ENCODE measurements at places on chromosomes 11 and 22. TPM values are rescaled to one million over a fixed set of nuclear protein-coding genes. Genes with fewer than 3 reads are reported as not detected.

GRCh38 chr11:73152861-73153483, 10.9 kb upstream of the FCHSD2 start:
- peak; percentile 61 for DNase-seq

DNA sequence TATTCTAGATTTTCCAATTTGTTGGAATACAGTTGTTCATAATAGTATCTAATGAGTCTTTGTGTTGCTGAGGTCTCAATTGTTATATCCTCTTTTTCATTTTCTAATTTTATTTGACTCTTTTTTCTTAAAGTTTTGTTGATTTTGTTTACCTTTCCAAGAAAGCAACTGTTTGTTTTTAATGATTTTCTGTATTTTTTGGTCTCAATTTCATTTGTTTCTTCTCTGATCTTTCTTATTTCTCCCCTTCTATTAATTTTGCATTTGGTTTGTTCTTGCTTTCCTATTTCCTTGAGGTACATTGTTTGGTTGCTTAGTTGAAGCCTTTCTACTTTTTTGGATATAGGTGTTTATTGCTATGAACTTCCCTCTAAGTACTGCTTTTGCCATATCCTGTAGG, 5.2 kb upstream of the OR52A1 start:
- no peak for DNase-seq

DNA sequence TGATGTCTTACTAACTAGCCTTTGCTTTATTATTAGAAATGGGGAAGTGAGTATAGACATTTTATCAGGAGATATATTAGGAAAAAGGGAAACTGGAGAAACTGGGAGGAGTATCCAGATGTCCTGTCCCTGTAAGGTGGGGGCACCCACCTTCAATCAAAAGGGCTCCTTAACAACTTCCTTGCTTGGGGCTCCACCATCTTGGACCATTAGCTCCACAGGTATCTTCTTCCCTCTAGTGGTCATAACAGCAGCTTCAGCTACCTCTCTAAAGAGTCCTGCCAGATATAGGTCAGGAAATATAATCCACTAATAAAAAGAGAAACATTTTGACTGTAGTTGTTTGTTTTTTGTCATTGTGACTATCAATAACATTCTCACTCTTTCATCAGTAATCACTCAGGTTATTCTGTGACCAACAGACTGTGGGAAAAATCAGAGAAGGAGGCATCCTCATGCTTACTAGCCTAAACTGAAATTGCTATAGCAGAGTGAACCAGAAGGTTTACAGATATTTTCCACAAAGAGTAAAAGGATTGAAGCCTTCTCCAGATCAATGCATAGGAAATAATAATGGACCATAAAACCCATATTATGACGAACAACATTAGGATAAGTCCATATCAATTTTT, 10.4 kb downstream of the OR51B4 start:
- DNase-seq: no peak

OR51F1 gene
- not detected for total RNA-seq

DNA sequence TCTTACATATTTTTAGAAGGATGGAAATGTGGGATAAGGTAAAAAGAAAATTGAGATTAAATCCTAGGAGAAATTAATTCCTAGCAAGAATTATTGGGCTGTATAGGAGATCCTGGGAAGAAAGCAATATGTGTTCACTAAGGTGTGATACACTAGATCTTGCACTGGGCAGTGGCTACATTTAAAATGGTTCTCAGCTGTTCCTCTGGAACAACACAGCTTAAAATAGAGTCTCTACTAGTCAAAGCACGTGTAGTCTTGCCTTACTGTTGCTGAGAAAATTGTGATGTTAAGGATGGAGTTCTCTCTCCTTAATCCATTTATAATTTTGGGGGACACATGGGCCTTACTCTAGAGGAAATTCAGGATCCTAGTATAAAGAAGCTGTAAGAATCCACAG, 54.9 kb downstream of the EXT2 start:
- DNase-seq: no peak

OR4A16 gene
- total RNA-seq: not detected
